ENCODE measurements at places on chromosomes 4 and X.

DNA sequence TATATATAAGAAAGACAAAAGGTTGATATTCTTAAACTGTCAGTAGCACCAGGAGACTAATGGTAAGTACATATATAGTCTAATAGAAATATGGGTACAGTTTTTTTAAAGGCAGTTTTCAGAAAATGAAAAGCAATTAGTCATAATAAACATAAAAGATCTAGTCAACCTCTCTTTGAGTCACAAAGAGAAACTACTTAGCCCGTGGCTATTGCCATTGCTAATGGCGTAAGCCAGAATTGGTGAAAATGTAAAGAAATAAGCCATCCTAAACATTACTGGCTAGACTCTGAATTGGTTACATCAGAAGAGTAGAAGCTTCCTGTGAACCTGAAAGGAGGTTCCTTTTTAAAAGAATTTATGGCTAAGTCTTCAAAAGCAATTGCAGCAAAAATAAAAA is 668.7 kb upstream of the CPEB2 start:
- DNase-seq: no peak

DNA sequence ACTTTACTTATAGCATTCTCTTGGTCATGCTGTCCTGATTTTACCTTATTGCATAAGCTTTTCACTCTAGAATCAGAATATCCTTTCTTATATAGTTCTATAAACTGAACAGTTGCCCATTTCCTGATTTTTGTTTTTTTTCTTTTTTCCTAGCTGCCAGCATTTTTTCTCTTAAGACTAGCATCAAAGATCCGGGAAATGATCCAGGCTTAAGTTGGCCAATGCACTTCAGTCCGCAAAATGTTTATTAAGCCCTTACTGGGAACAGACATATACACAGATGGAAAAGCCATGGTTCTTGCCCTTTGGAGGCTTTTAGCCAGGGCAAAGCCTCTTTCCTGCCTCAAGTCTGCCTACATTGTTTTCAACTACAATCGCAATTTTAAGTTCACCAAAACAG is 10.1 kb upstream of the BMP2K start:
- DNase-seq: peak; percentile 65

DNA sequence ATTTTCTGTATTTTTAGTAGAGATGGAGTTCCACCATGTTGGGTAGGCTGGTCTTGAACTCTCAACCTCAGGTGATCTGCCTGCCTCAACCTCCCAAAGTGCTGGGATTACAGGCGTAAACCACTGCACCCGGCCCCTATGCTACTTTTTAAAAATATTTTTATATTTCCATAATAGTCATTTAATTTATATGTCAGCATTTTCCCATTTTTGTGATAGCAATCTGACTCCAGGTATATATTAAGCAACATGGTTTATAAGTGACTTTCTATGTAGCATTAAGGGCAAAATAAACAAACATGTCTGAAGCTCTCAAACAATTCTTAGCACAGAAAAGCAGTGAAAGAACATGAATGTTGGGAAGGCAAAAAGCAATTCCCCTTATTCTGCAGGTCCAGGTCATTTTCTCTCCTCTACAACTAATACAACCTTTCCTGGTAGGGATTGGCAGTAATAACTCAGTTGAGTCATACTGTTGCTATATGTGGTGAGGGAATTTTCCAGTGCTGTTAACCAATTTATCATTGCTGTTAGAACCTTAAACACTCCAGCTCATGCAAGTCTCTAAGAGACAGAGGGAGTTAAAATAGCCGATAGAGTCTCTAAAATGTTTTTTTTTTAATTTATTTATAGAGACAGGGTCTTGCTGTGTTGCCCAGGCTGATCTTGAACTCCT is 24.0 kb downstream of the SMIM14 start:
- DNase-seq: no peak

DNA sequence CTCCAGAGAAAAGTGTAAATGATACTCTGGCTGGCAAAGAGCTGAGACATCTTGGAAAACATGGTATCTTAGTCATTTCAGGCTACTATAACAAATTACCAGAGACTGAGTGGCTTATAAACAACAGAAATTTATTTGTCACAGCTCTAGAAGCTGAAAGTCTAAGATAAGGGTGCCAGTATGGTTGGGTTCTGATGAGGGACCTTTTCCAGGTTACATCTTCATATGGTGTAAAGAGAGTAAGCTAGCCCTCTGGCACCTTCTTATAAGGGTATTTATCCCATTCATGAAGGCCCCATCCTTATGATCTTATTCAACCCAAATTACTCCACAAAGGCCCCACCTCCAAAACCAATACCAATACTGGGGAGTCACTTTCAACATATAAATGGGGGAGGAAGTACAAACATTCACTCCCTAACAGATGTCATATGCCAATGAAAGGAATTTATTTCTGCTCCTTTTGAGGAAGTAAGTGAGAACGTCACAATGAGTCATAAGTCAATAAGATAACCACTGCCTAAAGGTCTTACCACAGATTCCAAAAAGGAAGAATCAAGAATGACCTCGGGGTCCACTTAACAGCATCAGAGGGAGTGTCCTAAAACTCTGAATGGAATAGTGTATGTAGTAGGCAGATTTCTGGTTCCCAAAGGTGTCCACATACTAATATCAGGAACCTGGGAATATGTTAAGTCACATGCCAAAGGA is 246.6 kb downstream of the OPHN1 start:
- DNase-seq: no peak

GRCh38 chr4:139247241-139247640 is 32.8 kb downstream of the MGARP start:
- DNase-seq: no peak

- DNase-seq: no peak
Measured at GRCh38 chr4:153816542-153816941, 27.7 kb upstream of the SFRP2 start.

GRCh38 chr4:84639145-84639544 is 56.2 kb downstream of the CDS1 start:
- DNase-seq: no peak

DNA sequence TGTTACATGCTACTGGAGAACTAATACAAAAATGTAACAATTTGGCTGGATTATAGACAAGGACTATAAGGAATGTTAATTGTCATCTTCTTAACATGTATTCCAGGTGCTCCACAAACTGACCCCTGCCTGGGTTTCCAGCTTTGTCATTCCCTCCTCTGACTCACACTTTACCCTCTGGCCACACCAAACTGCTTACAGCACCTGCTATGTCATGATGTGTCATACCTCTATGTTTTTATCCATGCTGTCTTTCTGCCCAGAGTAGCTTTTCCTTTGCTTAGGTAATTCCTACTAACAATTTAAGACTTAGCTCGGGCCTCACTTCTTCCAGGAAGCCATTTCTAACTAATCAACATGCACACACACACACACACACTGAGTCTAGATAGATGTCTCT is 14.0 kb upstream of the SHROOM4 start:
- DNase-seq: no peak

- DNase-seq: no peak
Measured at GRCh38 chrX:123588723-123589122, 144.1 kb downstream of the THOC2 start.

- DNase-seq: peak; percentile 46
Measured at GRCh38 chr4:87679449-87680169, 29.5 kb downstream of the DMP1 start.

DNA sequence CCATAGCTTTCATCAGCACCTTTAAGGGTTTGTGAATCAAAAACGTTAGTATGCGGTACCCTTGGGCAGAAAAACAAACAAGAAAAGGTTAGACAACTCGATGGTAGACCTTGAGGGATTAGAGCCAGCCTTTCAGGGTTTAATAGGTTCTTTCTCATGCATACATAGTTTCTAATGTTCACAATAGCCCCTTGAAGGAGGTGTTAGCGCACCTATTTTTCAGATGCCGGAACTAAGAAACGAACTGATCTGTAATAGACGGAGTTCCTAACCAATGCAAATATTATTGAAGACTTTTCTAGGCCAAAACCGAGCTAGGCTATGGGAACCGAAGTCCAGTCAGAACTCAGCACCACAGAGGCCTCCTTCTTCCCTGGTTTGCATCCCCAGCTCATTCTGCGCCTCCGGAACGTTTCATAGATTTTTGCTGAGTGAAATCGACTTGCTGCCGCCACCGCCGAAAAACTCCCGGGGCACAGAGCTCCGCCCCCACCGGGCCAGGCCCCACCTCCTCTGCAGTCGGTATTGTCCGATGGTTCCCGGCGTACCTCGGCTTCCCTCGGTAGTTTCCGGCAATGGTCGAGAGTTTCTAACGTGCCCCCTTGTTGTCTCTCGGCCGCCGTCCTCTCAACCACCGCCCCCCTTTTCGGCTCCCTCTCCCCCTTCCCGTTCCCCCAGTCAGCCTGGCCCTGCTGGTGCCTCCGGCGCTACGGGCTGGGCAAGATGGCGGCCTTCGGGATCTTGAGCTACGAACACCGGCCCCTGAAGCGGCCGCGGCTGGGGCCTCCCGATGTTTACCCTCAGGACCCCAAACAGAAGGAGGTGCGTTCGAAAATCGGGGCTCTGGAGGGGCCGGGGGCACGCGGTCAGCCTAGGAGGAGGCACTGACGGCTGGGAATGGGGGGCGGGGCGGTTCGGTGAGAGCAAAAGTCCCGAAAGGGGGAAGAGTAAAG is at the start of gene MED12:
TSS of gene MED12 (plus strand) at position 565 of the 953 bp plus-strand sequence. CDS start at position 724, 159 bp downstream.
- peak; percentile 72 for DNase-seq

DNA sequence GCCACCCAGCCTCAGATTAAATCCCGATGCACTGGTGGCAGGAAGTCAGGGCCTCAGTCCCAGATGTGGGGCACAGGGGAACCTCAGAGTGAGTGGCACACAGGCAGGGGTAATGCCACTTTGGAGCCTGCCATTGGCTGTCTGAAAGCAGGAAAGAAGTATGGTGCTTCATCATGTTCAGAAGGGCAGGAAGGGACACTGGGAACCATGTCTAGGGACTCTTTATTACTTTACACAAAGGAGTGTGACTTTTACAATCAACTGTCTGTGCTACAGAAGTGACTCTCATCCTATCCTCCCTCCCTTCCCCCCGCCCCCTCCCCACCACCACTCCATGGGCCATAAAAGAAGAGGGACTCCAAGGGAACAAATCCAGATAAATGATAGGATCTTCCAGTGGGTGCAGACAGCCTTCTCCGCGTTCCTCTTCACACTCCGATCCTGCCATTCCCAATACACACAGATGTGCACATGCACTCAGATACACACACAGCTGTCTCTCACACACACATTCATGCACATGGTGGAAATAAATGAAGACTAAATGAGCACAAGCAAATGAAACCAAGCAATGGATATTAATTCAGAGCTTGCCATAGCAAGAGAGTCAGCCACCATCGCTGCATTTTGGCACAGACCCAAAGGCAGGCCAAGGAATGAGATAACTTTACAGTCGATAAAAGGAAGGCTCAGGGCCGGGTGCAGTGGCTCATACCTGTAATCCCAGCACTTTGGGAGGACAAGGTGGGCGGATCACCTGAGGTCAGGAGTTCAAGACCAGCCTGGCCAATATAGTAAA is 2.5 kb upstream of the TMEM154 start:
- no peak for DNase-seq

DNA sequence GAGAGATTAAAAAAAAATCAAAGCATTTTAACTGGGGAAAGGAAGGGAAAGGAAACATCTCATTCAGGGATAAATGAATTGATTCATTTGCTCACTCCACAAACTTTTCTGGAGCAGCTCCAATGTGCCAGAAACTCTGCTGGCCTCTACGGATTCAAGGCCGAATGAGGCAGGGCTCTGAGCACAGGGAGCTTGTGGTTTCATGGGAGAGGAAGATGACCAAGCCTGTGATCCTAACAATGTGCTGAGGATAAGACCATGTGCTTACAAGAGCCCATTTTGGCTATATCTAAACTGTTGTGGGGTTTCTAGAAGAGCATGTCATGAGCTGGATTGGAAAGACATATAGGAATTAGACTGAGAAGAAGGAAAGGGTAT is 137.5 kb downstream of the ZNF674 start:
- no peak for DNase-seq

- DNase-seq: no peak
Measured at GRCh38 chr4:138062929-138063328, 179.2 kb downstream of the SLC7A11 start.

DNA sequence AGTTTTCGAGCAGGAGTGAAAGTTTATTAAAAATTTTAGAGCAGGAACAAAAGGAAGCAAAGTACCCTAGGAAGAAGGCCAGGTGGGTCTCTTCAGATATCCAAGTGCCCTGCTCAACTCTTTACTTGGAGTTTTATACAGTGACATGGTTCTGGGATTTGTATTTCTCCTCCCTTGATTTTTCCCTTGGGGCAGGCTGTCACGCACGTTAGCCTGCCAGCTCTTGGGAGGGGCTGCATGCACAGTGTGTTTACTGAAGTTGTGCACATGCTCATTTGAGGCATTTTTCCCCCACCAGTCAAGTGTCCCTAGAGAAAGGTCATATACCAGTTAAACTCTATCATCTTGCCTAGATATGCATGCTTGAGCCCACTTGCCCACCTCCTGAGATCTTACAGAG is 102.5 kb upstream of the GABRA2 start:
- no peak for DNase-seq

DNA sequence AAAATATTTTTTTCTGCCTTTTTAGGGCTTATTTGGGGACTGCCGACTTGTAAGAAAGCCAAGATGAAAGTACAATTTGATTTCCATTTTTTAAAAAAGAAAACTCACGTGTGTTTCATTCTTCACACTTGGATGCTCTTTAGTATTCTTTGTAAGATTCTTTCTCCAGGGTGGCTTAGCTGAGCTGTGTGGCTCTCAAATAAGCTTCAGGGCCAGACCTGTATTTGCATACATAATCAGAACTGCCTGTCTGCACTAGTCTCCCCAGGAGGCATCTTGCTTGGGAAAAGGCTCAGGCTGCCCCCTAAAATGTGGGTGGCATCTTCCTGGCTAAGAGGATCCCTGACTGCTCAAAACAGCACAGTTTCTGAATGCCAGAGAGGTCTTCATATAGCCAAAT is 498.4 kb downstream of the MID1IP1 start:
- no peak for DNase-seq

All from NCI-H446 (cell line).